ENCODE measurements at places on chromosomes 12 and 14. TPM values are rescaled to one million over a fixed set of nuclear protein-coding genes. Genes with fewer than 3 reads are reported as not detected.

CISTR gene
- not detected for total RNA-seq

BCAT1 gene
- total RNA-seq: 17.6 TPM

EML5 gene
- total RNA-seq: 0.96 TPM

CFAP54 gene
- total RNA-seq: 0.85 TPM

OVCH1 gene
- total RNA-seq: not detected

CNOT2 gene
- total RNA-seq: 115 TPM

CFAP251 gene
- total RNA-seq: 16.4 TPM

SYNDIG1L gene
- total RNA-seq: not detected

P2RX2 gene
- total RNA-seq: not detected

SLC25A21 gene
- total RNA-seq: 1.9 TPM

OR4L1 gene
- not detected for total RNA-seq

GPR84 gene
- total RNA-seq: not detected

SPX gene
- 9.4 TPM for total RNA-seq

POTEG gene
- not detected for total RNA-seq

SCN8A gene
- 0.64 TPM for total RNA-seq

SP7 gene
- not detected for total RNA-seq

NCAPD2 gene
- total RNA-seq: 25.4 TPM

MPHOSPH9 gene
- 14.9 TPM for total RNA-seq

KRT82 gene
- not detected for total RNA-seq

RPL10L gene
- total RNA-seq: not detected

FGD4 gene
- 31.1 TPM for total RNA-seq

LMO3 gene
- under 0.01 TPM for total RNA-seq

RTN1 gene
- not detected for total RNA-seq

PLCZ1 gene
- total RNA-seq: not detected

KICS2 gene
- total RNA-seq: 8.0 TPM

UBR7 gene
- 8.4 TPM for total RNA-seq

INSM2 gene
- not detected for total RNA-seq

OR6C2 gene
- total RNA-seq: not detected

HIGD1C gene
- not detected for total RNA-seq

GPX2 gene
- total RNA-seq: 2.2 TPM

RNASE7 gene
- 36.1 TPM for total RNA-seq

C3AR1 gene
- total RNA-seq: not detected

DCAF4 gene
- 18.6 TPM for total RNA-seq

CLEC4A gene
- total RNA-seq: not detected

IL26 gene
- not detected for total RNA-seq

RPS6KA5 gene
- total RNA-seq: 4.5 TPM

DBX2 gene
- total RNA-seq: not detected

SRRM4 gene
- not detected for total RNA-seq

PRKCH gene
- 32.5 TPM for total RNA-seq

CLEC4E gene
- not detected for total RNA-seq

GPR135 gene
- 0.96 TPM for total RNA-seq

SMIM41 gene
- not detected for total RNA-seq

LMNTD1 gene
- total RNA-seq: not detected

TBX5 gene
- not detected for total RNA-seq

GPR137C gene
- total RNA-seq: under 0.01 TPM

FGF23 gene
- not detected for total RNA-seq

OR4K5 gene
- total RNA-seq: not detected

MAP3K12 gene
- total RNA-seq: 4.7 TPM

RIMBP2 gene
- under 0.01 TPM for total RNA-seq

NUAK1 gene
- 12.8 TPM for total RNA-seq

BDKRB1 gene
- 3.6 TPM for total RNA-seq

MED13L gene
- 74.5 TPM for total RNA-seq

SLCO1A2 gene
- not detected for total RNA-seq

ETFBKMT gene
- total RNA-seq: 1.2 TPM

FBLN5 gene
- total RNA-seq: 0.24 TPM

ULK1 gene
- 6.7 TPM for total RNA-seq

All from tracheal epithelial cell (primary cell).